ENCODE measurements at places on chromosomes 1 and 21.

DNA sequence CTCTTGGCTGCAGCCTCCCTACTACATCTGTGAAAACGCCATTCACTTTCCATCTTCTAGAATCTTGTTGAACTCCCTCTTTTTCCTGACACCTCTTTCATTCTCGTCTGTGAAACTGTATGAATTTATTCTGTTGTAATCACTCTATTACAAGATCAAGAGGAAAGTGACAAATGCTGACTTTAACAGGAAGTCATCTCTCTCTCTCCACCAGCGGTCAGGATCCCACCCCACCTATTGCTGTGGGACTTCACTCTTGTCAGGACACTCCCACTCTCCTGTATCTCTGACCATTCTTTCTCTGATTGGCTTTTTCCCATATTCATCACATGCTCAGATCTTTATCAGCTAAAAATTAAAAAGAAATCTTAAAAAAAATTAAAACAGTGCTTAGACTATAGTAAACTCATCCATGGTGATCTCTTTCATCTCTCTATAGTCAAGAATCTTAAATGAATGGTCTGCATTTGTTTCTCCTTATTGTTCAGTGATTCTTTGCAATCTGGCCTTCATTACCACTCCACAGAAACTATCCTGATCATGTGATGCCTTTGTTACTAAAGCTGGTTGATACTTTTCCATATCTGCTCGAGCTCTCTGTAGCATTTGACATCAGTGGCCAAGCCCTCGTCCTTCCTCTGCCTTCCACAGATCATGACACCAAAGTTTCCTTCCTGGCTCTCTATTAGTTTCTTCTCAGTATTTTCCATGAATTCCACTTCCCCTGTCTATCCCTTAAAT, 113.6 kb downstream of the UCHL5 start:
- DNase-seq, result no peak

- peak; percentile 2 for DNase-seq
Observed at GRCh38 chr1:228085287-228085951, 2.9 kb downstream of the ARF1 start.

GRCh38 chr1:74780594-74780993, 47.6 kb downstream of the TYW3 start:
- no peak for DNase-seq

GRCh38 chr1:221939607-221940006, 197.7 kb upstream of the DUSP10 start:
- no peak for DNase-seq

DNA sequence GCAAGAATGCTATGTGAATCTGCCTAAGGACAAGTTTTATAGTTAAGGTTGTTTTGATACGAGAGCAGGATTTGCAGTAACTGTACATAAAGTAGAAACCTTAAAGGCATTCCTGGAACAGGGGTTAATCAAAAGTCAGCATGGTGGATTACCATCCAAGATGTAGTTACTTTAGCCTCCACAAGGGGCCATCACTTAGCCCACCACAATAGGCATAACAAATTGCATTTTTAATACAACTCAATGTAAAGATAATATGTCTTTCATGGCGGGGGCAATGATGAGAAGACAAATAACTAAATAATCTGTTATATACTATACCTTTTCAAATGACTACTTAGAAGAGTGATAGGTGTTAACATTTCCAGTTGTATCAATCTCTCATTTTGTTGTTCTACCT, 611.2 kb upstream of the ADGRL4 start:
- DNase-seq, result no peak

DNA sequence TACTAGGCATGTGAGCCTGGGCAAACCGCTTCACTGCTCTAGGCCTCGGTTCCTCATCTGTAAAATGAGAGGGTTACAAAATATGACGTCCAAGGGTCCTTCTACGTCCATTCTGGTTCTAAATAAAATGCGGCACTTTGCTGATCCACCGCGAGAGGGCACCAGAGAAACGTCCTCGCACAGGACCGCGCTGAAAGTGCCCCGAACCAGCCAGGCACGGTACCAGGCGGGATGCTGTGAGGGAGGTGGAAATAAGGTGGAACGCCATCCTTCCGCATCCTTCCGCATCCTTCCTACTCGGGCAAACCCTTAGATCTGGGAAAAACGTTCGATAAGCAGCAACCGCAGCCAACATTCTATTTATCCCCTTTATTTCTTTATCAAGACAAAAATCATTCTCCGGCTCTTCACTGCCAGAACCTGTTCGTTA, 60.3 kb upstream of the KRTAP19-8 start:
- peak; percentile 80 for DNase-seq

DNA sequence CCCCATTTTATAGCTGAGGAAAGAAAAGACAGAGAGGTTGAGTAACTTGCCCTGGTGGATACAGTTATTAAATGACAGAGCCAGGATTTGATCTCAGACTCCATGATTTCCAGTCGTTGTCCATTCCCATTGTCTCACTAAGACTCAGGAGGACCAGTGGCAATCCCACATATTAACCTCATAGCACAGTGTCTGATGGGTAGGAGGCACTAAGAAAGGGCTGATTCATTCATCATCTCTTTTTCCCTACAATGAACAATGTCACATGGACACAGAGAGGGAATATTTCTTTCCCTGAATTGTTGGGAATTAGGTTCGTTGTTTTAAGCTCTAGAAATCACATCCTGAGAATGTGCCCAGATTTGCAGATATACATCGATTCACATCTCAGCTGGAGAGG, 99.9 kb downstream of the PBX1 start:
- DNase-seq, result no peak

- DNase-seq, result no peak
Observed at GRCh38 chr1:216390956-216391355, 32.3 kb downstream of the USH2A start.

DNA sequence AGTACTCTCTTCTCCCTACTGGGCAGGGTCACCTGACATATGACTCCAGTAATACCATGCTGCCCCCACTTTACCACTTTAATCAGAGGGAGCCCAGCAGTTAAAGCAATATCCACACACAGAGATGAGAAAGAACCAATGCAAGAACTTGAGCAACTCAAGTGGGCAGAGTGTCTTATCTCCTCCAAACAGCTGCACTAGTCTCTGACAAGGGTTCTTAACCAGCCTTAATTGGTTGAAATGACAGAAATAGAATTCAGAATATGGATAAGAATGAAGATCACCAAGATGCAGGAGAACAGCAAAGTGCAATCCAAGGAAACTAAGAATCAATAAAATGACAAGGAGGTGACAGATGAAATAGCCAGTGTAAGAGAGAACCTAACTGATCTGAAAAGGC, 91.0 kb downstream of the KCNT2 start:
- DNase-seq, result no peak

DNA sequence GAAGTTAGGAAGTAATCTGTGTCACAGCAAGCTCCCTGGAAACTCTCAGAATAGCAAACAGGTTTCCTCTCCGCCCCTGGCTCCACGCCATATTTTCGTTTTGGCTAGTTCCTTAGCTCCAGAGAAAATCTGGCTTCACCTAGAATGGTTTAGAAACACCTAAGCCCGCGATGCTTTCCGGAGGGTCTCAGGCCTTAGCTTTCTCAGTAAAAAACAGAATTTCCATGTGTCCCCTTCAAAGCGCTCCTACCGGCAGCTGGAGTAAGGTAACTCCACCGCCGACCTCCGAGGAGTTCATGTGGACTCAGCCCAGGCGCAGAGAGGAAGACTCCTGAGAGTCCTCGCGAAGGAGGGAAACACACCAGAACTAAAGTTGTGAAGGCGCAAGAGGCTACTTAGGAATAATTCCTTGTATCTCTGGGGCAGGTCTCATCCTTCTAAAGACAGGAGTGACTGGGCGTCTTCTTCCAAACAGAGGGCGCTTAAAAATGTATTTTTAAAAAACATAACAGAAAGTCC, 406 bp downstream of the KIAA0040 start:
- no peak for DNase-seq

GRCh38 chr1:16442265-16442664, 1.7 kb downstream of the NECAP2 start:
- no peak for DNase-seq

GRCh38 chr1:29156543-29157268, 25.0 kb downstream of the SRSF4 start:
- no peak for DNase-seq

DNA sequence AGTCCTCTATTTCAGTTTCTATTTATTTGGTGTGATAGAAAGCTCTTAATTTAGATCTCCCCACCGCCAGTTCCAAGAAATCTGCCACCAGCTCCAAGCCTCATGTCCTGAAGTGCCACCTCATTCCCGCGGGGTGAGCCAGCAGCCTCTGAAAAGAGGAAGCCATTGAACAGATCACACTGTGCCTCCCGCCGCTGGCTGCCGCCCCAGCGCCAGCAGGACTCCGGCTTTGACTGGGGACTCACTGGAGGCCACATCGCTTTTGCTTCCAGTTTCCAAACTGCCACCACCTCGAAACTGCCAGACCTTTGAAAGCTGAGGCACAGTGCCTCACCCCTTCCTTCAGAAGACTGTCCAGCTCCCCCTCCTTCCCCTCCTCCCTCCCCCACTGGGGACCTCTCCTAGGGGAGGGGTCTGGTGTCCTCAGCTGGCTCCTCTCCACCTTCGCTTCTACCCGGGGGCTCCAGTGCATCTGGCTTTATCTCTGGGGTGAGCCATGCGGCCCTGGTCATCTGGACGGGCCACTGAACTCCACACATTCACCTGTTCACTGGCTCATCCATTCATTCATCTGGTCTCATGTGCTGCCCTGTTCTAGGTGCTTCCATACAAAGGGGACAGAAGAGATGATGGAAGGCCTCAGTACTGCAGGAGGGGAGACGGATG, 58.9 kb downstream of the VPS26C start:
- DNase-seq, result peak; percentile 43

DNA sequence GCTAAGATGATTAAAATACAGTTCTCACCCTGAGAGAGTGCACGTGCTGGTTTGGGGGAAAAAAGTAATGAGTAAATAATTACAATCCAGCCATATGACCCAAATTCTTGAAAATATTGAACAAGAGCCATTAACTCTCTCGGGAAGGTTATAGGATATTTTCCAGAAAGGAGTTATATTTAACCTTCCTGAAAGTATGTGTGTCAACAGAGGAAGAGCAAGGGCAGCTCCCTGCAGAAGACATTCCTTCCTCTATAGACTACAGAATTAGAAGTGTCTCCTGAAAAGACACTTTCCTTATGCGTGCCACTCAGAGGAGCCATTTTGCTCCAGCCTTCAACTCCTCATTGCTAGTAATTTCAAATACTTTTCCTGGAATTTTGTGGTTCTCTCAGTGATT, 648.7 kb downstream of the USP25 start:
- DNase-seq, result no peak

GRCh38 chr1:30641572-30642353, 81.6 kb downstream of the MATN1 start:
- no peak for DNase-seq

DNA sequence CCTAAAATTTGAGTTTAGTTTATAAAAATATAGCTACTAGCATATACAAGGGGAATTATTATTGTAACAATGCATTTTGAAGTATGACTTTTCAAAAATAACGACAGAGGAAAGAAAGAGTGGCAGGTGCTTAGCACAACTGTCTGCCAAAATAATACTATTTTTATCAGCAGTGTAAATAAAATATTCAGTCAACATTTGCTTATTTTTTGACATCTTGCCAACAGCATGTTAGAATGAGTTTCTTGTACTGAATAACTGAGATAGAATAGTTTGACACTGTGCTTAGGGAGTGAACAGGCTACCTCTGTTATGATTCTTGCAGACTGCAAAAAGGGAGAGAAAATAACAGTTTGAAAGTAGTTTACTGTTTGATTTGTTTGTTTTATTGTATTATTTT, 909.8 kb downstream of the BRINP3 start:
- DNase-seq, result no peak

DNA sequence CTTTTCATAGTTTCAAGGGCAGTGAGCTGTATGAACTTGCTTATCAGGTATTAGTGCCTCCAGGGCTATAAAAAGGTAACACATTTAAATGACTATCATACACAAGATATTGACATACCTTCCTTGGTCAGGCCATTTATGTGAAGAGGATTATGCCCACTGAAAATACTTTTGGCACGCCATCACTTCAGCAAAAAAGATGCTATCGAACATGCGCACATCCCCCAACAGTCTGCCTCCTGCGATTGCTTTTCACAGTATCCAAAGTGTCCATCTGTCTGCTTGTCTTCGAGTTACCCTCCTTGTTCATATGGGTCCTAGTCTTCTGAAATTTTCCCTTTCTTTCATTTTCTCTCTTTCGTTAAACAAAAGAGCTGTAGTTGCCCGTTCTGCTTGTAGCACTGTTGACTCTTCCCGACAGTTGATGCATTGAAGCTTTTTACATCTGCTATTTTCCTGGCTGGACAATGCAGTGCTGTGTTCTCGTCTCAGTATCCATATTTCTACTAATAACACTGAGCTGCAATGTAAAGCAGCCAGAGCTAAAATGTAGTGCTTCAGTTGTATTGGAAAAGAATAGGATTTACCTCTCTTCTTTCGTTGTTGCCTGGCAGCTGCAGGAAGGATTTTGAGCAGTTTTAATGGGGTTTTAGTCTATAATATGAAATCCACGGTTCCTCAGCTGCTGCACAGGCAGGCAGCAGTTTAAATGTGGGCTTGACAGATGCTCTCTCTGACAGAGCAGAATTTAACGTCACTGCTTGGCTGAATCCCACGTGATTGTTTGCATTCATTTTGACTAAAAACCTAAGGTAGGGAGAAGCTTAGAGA, at the start of gene B3GALT2:
Gene B3GALT2 (minus strand): TSS at position 713 of the 831 bp plus-strand sequence. CDS start 5,051 bp downstream, outside the sequence.
- peak; percentile 65 for DNase-seq

- no peak for DNase-seq
Observed at GRCh38 chr1:173330149-173330951, 123.2 kb upstream of the TNFSF4 start.

- DNase-seq, result no peak
Observed at GRCh38 chr1:17078991-17079868, 25.4 kb upstream of the SDHB start.

DNA sequence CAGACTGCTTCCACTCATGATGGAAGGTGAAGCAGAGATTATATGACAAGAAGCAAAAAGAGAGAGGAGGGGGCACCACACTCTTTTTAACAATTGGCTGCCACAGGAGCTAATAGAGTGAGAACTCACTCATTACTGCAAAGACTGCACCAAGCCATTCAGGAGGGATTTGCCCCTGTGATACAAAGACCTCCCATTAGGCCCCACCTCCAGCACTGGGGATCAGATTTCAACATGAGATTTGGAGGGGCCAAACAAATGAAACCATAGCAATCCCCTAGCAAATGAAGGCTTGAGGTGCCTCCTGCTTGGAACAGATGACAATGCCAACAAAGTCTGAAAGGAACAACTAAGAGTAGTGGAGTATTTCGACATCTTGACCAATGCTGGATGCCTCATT, 122.5 kb upstream of the COA6 start:
- DNase-seq, result no peak

DNA sequence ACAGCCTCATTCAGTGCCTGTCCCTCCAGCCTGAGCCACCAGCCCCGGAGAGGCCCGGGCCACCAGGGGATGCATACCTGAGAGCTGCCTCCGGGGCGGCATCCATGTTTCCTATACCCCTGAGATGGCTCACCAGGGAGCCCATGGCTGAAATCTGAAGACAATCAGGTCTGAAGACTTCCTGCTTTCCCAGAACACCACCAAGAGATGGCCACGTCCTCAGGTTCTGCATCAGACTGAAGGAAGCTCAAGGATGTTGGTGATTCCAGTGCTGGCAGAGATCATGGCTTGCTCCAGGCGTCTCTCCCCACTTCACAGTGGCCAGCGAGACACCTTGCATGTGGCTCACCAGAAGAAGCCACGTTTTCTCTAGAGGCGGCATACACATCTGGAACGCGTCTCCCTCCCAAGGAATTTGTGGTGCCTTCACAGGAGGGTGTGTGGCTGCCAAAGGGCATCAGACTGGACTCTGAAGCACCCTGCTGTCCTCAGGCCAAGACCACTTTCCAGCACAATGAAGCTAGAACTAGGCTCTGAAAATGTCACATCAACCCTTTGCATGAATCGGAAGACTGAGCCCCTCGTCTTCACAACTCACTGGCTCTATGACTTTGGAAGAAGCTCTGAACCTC, 170.7 kb upstream of the IRF2BP2 start:
- no peak for DNase-seq

Data from dorsolateral prefrontal cortex (tissue), 122 donors.